NCI-H748 treated with DMSO at 0.1 percent for 48 hours (cell line): ENCODE measurements at places on chromosomes 16 and 17.

GRCh38 chr17:51165680-51166197 lies 472 bp upstream of the NME2 start:
- DNase-seq = no peak

DNA sequence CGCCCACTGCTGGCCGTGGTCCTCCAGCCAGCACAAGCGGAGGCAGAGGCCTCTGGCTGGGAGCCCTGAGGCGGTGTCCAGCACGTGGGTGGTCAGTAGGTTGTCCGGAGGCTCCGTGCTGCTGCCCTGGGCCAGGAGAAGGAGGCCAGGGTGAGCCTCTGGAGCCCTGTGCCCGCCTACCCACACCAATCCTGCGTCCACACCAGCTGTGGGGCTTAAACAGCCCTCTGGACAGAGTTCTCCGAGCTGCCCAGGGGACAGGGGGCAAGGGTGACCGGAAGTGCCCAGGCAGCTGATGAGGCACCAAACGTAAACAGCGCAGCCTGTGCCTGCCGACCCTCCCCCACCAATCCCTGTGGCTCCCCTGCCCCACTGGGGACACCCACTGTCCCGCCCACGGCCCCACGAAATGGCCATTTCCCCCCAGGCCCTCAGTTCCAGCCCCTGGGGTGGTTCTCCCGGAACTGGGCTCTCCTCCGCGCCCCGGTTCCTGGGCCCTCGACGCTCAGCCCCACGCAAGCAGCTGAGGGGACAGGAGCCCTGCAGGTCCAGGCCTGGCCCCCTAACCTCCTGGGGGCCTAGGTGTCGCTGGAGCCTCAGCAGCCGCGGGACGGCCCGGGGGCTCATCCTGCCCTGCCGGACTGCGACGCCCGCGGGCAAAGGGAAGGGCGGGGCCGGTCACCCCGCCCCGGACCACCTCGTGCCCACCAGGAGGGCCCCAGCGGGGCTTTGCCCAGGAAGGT lies 27.9 kb upstream of the DBNDD1 start:
- DNase-seq = no peak

- no peak for DNase-seq
These were observed 562 bp downstream of the PPL start for GRCh38 chr16:4936181-4936990.

DNA sequence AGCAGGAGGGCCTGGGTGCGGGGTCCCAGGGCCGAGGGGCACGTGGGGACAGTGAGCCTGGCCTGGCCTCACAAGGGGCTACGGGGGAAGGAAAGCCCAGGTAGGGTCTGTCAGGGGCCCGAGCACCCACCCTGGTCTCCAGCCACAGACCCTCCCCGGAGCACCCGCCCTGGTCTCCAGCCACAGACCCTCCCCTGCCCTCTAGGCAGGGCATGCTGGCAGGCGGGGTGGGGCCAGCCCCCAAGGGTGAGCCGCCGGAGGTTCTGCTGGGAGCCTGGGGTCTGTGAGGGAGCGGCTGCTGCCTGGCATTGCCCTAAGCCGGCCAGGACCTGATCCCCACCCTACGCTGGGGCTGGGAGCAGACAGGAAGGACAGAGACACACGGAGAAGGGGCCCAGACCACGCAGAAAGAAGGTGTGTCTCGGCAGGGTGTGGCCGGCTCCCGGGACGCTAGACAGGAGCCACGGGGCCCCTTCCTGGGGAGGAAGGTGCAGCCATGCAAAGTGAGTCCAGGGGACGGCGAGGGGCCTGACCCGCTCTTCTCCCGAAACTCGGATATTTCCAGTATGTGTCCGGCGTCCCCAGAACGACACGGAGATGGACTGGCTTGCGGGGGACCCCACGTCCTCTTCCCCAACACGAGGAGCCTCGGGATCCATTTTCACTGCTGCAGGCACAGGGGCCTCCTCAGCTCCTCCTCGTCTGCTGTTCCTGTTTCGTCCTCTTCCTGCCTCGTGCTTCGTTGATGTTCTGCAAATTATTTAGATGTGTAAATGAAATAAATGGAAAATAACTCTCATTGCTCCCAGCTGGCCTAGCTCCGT lies 15.5 kb downstream of the UTS2R start:
- no peak for DNase-seq

DNA sequence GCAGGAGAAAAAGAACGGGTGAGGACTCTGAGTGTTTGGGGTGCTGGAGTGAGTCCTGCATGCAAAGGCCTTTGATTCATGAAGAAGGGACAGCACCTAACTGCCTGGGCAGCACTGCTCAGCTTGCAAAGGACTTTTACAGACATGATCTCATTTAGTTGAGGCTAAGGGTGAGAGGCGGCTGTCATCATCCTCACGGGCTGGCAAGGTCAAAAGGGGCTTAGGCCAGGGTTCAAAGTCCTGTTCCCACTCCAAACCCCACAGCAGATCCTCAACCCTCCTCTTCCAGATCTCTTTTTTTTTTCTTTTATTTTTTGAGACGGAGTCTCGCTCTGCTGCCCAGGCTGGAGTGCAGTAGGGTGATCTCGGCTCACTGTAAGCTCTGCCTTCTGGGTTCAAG lies 4.8 kb downstream of the RHBDF2 start:
- no peak for DNase-seq

- no peak for DNase-seq
These were observed 61.0 kb downstream of the RPH3AL start for GRCh38 chr17:291587-291986.

- DNase-seq = no peak
These were observed 10.4 kb downstream of the MILR1 start for GRCh38 chr17:64459284-64459747.

- DNase-seq = no peak
These were observed 29.8 kb upstream of the CRYBA1 start for GRCh38 chr17:29216856-29217255.

DNA sequence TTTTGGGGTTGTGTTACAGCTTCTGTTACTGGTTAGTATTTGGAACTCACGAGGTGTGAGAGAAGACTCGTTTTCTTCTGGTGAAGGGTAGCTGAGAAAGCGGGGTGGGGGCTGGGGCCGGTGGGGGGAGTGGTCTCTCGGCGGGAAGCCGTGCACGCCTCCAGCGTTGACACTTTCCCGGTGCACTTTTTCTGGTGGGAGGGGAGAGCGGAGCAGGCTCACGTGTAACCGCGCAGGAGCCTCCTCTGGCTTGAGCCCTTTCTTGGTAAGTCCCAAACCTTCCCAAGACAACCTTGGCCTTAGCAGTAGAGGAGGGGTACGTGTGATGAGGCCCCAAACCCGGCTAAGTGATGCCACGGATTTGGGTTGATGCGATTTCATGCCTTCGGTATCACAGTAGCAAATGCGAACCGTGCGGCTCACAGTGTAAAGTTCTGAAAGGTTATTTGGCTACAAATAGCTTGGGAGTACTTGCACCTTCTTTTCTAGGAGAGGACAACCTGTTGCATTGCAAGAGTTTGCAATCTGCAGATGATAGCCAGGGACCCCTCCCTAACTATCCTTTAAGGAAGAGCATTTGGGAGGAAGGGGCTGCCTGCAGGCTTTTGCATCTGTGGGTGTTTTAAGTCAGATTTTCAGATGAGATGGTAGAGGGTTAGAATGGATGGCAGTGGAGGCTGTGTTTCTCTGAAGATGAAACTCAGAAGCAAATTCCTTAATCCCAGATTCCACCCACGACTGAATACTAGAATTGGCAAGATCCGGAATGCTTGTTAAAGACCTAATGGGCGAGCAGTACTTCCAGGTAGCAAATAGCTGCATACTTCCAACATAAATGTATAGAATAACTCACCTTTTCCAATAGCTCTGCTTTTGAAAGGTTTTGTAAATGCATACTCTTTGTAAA lies 1.5 kb downstream of the HLF start:
- no peak for DNase-seq

DNA sequence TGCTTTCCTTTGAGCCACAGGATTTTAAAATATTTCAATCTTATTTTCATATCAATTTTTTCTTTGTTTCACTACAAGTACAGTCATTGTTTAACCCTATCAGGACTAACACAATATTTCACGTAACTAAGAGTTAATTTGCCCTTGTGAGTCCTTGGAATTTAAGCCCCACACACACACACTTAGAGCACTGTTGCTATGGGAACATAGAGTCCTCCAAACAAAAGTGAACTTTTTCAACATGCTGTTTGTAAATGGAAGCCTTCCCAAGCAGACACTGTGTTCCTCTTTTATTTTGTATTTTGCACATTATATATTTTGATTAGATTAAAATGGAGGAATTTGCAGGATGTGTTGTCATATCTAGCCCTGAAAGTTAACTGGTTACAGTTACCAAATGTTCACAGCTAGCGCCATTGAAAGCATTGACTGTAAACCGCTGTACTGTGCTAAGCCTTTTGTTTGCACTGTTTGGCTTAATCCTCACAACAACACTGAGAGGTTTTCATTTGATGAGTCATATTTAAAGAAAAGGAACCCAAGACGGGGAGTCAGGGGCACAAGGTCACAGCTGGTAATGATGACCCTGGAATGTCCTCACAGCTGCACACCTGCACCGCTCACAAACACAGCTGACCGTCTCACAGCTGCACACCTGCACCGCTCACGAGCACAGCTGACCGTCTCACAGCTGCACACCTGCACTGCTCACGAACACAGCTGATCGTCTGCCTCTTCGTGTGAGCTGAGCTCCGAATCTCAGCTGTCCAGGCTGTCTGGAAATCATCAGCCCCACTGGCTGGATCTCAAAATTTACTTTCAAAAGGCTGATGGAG lies 6.3 kb downstream of the HSBP1 start:
- peak; percentile 50 for DNase-seq

DNA sequence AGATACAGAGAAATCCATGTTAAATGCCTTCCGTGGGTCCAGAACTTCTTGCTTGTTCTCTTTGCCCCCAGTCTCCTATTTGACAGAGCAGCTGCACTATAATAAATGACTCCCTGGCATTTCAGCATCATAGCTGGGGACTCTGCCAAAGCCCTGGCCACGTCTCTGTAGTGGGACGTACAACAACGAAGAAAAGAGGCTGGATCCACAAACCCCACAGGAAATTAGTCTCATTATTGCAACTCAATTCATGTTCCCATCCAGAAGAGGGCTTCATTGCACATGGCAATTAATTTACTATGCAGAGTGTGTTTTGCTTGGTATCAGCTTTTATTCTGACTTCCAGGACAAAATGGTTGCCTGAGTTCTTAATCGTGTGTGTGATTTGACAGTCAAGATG lies 121.3 kb downstream of the CDH13 start:
- no peak for DNase-seq

DNA sequence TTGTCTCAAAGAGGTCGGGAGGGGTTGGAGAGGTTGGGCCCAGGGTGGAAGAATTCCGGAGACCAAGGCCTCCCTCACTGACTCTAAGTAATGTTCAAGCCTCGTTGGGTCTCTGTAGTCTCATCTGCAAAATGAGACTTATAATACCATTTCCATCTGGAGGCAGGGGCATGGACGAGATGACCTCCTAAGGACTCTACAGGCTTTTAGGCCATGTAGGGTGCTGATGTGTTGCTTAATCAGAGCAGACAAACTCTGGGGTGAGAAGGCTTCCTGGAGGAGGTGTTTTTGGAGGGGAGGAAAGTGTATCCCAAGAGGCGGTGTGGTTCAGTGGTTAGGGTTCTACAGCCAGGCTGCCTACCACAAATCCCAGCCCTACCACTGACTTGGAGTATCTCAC lies 3.1 kb downstream of the SPPL2C start:
- DNase-seq = no peak

GRCh38 chr17:55774846-55775271 lies 24.0 kb downstream of the PCTP start:
- peak; percentile 29 for DNase-seq

DNA sequence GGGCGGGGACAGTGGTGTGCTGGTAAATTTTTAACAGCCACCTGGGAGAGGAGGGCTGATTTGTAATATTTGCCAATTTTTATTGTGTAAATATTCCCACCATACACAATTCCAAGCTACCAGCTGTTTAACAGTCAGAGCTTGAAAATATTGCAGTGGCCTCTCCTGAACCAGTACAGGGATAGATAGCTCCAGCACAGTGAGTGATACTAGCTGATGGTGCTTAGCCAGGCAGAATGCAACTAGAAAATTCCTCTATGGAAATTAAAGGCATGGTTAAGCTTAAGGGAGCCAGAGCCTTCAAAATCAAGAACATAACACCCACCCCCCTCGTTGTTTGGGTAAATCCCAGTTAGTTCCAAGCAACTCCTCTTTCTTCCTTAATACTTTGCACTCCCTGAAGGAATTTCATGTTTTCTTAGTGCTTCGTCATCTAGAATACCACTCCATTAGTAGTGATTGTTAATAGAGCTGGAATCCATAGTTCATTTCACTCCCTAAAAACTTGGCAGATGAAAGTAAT lies 96.6 kb downstream of the CYB561 start:
- no peak for DNase-seq

- DNase-seq = no peak
These were observed 674 bp downstream of the TOM1L1 start for GRCh38 chr17:54901230-54901822.

GRCh38 chr17:60145006-60145935 lies 4.5 kb upstream of the CA4 start:
- no peak for DNase-seq

DNA sequence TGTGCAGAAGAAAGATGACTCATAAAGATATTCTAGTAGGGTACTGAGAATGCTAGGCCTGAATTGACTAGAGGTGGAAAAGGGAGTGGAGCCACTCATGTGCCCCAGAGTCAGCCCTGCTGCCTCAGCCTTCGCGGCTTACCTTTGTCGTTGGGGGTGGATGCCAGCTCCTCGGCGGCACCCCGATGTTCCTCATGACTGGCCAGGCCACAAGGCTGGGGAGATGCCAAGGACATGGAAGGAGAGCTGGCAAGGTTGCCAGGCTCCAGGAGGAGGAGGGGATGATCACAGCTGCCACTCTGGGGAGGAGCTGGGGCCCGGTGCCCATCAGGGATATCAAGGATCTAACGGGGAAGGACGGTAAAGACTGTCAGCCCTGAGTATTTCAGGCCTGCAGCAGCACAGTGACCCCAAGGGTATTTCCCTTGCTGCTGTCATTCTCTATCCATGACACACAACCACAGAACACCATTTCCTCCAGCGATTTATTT lies 9.7 kb upstream of the SLC35B1 start:
- no peak for DNase-seq

DNA sequence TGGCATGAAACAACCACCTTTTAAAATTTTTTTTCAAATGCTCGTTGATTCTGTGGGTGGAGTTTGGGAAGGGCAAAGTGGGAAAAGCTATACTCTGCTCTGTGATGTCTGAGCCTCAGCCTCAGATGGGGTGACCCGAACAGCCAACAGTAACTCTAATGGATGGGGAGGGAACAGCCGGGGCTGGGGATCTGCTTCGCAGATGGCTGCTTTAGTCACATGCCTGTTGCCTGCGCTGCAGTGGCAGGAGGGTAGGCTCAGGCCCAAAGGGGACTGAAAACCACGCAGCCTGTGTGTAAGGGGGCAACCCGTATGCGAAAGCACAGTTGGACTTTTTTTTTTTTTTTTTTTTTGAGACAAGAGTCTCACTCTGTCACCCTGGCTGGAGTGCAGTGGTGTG lies 14.9 kb upstream of the MAPK3 start:
- no peak for DNase-seq
